ENCODE measurements at places on chromosomes 4 and X.

GRCh38 chr4:98394134-98394533, 132.9 kb downstream of the RAP1GDS1 start:
- no peak for DNase-seq

DNA sequence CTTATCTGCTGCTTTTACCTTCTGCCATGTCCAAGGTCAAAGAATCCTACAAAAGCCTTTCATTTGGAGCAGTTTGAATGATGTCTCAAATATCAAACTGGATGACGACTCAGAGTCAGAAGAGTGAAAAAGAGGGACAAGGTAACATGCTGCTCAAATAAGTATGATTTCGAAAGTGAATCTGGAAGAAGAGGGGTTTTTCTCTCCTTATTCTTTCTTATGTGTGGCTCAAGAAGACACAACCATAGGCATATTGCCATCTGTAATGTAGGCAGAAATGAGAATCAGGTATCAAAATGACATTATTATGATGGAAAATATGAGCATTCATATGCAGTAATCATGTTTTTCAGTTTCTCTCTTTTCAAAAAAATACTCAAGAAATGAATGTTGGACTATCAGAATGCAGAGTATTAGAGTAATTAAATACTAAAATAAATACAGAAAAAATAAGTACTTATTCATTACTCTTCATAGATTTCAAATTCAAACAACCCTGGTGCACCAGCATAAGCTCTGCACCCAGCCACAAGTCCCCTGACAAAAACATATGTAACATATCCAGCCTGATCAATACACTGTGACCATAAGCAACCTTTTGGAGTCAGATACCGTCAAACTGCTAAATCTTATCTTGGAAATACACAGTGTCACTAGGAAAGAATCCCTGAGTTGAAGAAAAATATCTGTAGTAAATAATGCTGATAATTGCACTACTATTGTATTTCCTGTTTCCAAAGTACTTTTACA, 468.6 kb downstream of the INPP4B start:
- no peak for DNase-seq

- peak; percentile 52 for DNase-seq
These were observed 11.9 kb downstream of the ENPEP start for GRCh38 chr4:110487873-110488272.

GRCh38 chr4:155405059-155405458, 28.3 kb upstream of the MAP9 start:
- no peak for DNase-seq

DNA sequence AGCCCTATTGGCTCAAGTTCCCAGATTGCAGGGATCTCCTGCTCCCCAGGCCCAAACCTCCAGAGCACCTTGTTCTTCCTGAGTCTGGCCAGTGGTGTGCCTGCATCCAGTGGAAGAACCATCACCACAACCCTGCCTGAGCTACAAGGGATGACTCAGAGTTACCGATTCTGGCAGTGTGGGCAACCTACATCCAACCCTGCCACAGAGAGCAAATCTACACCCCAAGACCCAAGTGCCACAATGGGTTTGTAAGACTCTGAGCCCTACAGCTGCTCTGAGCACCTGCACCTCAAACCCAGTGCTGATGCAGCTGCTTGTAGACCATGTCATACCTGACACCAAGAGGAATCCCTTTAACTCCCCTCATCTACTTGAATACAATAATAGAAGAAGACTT, 110.0 kb downstream of the SOWAHB start:
- DNase-seq: no peak

DNA sequence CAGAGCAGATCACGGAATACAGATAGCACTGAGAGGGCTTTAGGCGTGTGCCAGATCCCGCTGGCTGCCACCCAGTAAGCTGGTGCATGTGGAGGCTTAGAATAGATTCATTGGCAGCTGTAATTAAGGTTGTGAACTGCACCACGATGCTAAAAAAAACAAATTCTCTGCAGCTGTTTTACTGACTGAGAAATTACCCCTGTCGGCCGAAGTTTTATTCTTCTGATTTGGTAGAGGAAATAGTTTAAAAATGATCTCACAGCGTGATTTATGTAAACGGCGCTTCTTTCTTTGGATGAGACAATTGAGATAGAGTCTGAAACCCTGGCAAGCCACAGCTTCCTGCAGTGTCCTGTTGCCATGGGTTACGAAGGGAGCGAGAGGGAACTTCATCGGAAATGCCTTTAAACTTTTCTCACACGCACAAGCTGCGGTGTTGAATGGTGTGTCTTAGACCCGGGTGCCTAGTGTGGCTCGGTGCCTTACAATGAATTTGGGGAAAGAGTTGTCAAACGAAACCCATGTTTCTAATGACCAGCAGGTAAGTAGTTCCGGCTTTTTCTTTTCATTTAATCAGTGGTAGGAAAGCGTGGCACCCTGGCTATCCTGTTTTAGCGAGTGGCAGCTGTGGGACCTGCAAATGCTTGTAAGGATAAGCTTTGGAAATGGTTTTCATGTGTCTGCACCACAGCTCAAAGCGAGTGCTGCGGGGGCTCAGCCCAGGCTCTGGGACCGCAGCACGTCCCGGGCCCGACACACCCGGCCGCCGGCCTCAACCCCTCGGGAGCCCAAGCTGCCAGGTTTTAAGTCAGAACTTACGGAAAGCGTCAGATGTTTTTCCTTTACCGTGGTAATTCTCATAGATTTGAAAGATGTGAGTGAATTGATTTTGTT, 71.7 kb upstream of the HGFAC start:
- peak; percentile 55 for DNase-seq

GRCh38 chrX:103747163-103747562, 29.5 kb upstream of the PLP1 start:
- DNase-seq: no peak

DNA sequence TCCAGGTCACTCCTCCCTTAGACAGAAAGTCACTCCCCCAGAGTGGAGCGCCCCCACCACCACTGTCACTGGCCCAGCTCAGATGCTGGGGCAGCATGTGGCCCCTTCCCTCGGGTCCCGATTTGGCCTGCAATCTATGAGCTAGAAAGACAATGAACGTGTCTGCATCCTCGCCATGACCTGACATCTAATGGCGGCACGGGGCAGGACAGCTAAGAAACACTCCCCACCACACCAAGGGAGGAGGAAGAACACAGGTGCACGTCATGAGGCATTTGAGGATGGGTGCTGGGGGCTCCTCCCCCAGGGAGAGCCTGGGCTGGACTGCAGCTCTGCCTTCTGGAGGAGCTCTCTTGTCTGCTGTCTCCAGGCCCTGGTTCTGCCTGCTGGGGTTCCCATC, 8.7 kb downstream of the RNF212 start:
- DNase-seq: no peak

DNA sequence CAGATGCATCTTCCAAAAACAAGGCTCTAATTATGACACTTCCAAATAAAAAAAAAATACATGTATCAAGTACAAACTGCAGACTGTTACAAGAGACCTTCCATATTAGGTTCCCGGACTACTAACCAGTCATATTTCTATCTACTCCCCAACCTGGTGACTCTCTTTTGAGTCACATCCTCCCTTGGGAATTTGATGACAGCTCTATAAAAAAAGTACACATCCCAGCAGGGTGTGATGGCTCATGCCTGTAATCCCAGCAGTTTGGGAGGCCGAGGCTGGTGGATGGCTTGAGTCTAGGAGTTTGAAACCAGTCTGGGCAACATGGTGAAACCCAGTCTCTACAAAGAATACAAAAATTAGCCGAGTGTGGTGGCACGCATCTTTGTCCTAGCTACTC, 14.9 kb downstream of the RPGR start:
- DNase-seq: no peak

DNA sequence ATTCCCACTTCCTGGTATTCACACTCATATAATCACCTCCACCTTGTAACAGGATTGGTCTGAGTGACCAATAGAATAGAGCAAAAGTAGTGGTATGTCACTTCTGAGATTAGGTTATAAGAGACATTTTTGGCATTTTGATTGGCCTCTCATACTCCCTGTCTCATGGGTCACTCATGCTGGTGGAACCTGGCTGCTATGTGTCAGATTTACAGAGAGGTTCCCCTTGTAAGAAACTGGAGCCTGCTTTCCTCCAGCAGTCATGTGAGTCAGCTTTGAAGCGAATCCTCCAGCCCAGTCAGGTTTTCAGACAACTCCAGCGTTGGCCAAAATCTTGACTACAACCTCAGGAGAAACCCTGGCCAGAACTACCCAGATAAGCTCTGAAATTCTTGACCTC, 2.6 kb upstream of the OTUD4 start:
- DNase-seq: no peak

- DNase-seq: no peak
These were observed 22.8 kb downstream of the GRSF1 start for GRCh38 chr4:70816894-70817293.

DNA sequence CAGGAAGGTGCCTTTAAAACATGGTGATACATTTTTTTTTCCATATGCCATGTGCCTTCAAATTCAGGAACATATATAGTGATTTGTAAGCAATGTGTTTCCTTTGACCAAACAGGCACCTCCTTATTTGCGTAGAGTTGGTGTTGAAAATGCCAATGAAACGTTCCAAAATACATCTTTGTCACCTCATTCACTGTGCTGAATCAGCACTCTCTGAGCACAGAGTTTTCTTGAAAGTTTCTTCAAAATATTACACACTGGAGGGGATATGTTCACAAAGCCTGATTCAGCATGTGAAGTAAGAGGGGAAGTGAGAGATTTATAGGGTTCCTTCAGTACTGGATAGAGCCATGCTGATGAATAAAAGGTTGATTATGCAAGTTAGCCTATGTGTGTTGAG, 85.7 kb upstream of the PRR32 start:
- no peak for DNase-seq

DNA sequence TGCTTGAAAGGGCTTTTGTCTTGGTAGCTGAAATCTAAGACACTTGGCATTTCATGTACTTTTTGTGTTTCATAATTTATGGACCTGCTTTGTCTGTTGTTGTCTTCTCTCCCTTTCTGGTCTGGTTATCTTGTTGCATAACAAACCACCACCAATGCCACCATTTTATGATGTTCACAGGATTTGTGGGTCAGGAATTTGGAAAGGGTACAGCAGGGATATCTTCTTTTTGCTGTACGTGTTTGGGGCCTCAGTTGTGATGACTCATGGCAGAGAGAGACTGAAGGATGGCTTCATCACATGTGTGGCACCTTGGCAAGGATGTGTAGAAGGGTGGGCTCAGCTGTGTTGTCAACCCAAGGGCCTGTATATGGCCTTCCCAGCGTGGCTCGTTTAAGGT, 35.2 kb downstream of the KDM6A start:
- DNase-seq: no peak

GRCh38 chrX:15749642-15750610, 11.9 kb downstream of the CA5B start:
- no peak for DNase-seq

DNA sequence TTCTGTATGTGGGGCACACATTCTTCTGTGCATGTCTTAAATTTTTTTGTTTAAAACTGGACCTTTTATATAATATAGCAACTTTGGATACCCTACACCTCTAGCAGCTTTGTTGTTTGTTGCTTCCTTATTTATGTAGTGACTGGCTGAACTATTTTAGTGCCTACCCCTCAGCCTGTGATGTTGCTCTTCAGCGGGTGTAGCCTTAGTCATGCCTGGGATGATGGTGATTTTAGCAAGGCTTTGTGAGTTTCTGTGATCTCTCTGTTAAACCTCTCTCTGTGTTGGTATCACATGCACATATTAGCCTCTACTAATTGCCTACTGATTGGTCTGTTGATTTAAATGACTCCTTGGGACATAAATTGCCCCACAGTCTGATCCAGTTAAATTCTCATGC, 22.8 kb downstream of the USP9X start:
- DNase-seq: no peak

GRCh38 chr4:40473578-40474388, 138.7 kb downstream of the CHRNA9 start:
- DNase-seq: peak; percentile 81

- no peak for DNase-seq
These were observed 31.5 kb downstream of the GPR174 start for GRCh38 chrX:79176028-79176427.

DNA sequence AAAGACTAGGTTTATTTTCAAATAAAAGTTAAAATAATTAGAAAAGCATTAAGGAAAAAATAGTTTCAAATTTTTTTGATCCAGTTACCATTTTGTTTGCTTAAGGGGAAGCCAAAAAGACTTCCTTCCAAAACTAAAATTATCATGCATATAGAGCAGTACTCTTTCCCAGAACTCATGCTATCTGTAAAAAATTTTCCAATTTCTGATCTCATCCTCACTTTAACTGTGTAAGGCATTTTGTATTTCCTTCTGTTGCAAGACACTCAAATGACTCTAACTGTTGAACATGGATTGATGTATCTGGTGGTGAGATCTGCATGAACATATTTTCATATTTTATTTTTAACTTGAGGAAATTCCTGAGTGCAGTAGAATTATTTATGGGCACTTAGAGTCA, 150.1 kb downstream of the ADAM29 start:
- DNase-seq: no peak

DNA sequence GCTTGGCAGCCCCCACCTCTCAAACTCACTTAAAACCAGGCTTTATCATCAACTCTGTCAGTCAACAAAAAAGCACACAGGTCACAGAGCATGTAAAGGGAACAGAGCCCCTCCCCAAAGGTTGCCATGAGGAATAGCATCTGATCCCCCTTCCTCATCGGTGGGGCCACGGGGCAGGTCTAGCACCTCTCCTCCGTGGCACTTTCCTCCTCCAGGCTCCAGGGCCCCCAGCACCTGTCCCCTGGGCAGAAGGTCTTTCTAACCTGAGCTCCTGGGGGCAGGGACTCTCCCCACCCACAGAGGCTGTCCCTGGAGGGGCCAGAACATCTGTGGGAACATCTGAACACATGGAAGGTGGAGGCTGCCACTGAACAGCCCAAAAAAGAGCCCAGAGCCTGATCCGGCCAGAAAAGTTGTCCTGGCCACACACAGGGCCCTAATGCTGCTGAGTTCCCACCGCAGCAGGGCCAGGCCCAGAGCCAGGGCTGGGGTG, 65.7 kb downstream of the ZFYVE28 start:
- no peak for DNase-seq

- DNase-seq: no peak
These were observed 74.1 kb downstream of the WDR19 start for GRCh38 chr4:39256436-39256835.

DNA sequence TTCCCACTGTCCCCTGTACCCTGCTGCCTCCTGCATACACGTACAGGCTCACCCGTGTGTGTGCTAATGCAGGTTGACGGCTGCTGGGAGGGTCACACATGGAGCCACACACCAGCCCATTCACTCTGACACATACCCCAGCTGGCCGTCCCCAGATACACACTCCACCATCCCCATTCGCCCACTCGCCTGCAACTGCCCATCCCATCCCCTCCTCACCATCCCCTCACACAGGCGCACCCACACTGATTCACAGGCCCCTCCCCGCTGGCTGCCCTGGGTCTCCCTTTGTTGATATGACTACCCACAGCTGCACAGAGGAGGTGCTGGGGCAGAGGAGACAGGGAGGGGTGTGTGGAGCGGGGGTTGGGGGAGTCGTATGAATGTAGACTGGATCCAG, 25.7 kb downstream of the PJA1 start:
- DNase-seq: no peak

DNA sequence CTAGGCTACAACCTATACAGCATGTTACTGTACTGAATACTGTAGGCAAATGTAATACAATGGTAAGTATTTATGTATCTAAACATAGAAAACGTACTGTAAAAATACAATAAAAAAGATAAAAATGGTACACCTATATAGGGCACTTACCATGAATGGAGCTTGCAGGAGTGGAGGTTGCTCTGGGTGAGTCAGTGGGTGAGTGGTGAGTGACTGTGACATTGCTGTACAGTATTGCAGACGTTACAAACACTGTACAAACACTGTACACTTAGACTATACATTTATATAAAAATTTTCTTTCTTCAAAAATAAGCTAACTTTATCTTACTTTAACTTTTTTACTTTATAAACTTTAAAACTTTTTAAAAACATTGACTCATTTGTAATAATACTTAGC, 190.3 kb upstream of the NR3C2 start:
- no peak for DNase-seq

All from hepatocyte (in vitro differentiated cells).